ENCODE measurements at places on chromosomes 1 and 21. TPM values are rescaled to one million over a fixed set of nuclear protein-coding genes. Genes with fewer than 3 reads are reported as not detected.

DPH2 gene
- 41.5 TPM for total RNA-seq

FCRL5 gene
- total RNA-seq, result not detected

ZNF593 gene
- total RNA-seq, result 60.0 TPM

RCSD1 gene
- total RNA-seq, result 0.06 TPM

MFSD2A gene
- 4.6 TPM for total RNA-seq

BCAN gene
- not detected for total RNA-seq

OTUD3 gene
- total RNA-seq, result 3.2 TPM

PEAR1 gene
- 7.8 TPM for total RNA-seq

CFHR4 gene
- total RNA-seq, result not detected

SH3BGR gene
- 1.5 TPM for total RNA-seq

LCE1A gene
- total RNA-seq, result not detected

RASAL2 gene
- total RNA-seq, result 19.2 TPM

REN gene
- not detected for total RNA-seq

TSPEAR gene
- total RNA-seq, result not detected

RBBP5 gene
- total RNA-seq, result 13.4 TPM

ESPN gene
- total RNA-seq, result not detected

GPR157 gene
- 6.7 TPM for total RNA-seq

C1orf198 gene
- 18.5 TPM for total RNA-seq

SPRR1A gene
- not detected for total RNA-seq

DPT gene
- not detected for total RNA-seq

CAP1 gene
- 230 TPM for total RNA-seq

NR5A2 gene
- total RNA-seq, result 8.3 TPM

CYYR1 gene
- total RNA-seq, result not detected

CR1 gene
- total RNA-seq, result not detected

OPTC gene
- not detected for total RNA-seq

LRRC38 gene
- total RNA-seq, result not detected

S100A11 gene
- total RNA-seq, result 1,755 TPM

RNF186 gene
- total RNA-seq, result not detected

NAXE gene
- 159 TPM for total RNA-seq

CENPS gene
- total RNA-seq, result 30.4 TPM

COG2 gene
- 19.3 TPM for total RNA-seq

TRIM17 gene
- total RNA-seq, result not detected

F11R gene
- 50.6 TPM for total RNA-seq

LRRC71 gene
- 0.38 TPM for total RNA-seq

Measured in A549 treated with DMSO at 1 μM for 4 hours (cell line).